GM06990 (cell line): ENCODE measurements at places on chromosomes 11 and 22.

- no peak for DNase-seq
Observed at GRCh38 chr11:14435717-14436512, 63.7 kb downstream of the COPB1 start.

DNA sequence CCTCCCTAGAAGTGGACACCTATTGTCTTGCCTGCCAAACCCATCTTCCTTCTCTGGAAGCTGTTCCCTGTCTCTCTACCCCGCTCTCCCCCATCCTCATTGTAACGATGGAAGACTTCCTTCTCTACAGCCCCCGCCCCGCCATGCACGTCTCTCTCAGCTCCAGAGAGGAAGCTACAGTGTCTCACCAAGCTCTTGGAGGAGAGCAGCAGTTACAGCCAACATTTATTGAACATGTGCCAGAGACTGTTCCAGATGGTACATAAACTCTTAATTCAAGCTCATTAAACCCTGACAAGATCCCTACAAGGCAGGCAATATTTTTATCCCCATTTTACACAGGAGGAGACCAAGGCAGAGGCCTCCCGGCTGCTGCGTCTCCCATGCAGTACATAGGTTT, 15.1 kb downstream of the MCHR1 start:
- no peak for DNase-seq

DNA sequence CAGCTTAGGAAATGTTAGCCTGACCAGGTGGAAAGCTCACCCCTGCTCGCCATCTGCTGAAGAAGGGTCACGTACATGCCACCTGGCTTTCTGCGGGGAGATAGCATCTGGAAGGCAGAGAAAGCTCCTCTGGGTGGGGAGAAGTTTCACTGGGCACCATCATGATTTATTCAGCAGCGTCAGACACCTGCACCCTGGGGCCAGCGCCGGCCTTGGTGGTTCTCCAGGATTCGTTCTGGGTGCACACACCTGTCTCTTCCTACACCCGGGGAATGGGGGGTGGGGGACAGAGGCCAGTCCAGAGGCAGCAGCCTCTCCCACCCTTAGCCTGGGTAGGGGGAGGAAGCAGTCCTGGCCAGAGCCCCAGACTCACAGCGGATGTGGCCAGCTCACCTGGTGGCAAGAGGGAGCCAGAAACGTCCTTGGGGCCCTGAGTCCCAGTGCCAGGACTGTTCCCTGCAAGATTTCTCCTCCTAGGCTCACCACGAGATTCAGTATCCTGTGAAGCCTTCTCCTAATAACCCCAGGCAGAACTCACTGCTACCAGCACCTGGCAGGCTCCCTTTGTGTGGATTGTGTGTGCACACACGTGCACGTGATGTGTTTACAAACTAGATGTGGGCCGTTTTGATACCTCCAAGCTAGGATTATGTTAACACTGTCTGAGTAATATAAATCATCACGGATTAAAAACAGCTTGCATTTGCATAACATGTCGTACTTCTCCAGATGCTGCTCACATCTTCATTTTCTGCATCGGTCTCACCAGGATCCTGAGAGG, 17.3 kb upstream of the RASD2 start:
- DNase-seq = no peak

DNA sequence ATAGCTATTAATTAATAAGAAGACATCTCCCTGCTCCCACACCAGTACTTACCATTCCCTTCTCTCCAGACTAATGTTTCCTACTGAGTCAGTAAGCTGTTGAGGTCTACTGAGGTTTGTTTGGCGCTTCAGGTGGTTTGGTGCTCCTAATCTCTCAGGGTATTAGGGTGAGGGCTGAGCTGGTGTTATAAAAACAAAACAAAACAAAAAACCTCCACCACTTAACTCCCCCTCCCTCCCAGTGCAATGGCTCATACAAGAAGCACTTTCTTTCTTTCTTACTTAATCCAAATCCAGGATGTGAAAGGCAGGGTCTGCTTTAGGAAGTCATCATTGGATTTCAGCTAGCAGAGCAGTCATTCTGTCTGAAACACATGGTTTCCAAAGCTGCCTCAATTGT, 15.3 kb downstream of the CSTPP1 start:
- no peak for DNase-seq

- DNase-seq = no peak
Observed at GRCh38 chr11:86949995-86950660, 5.1 kb downstream of the FZD4 start.

DNA sequence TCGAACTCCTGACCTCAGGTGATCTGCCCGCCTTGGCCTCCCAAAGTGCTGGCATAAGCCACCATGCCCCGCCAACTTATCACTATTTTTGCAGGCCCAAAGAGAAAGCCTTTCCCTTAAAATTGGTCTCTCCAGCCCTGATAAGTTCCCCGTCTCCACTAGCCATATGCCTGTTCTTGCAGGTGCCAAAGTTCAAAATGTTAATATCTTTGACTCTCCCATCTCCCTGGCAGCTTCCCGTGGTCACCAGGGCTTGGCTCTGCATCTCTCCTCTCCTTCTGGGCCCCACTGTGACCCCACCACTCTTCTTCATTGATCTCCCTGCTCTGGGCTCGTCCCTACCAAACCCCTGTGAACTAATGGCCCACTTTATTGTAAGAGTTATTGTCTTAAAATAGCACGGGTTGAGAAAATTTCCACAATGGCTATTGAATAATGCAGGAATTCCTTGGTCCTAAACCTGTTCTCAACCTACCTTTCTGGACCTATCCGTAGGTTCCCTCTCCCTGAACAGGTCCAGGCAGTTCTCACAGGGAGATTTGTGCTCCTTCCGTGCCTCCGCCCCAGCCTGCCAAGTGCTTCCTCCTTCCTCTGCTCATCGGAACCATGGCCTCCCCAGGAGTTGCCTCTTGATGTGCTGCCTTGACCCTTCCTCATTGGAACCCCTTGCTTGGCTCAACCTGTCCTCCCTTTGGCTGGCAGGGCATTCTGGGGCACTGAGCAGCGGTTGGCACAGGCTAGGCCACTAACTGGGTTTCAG, 147.5 kb downstream of the DSCAML1 start:
- no peak for DNase-seq

DNA sequence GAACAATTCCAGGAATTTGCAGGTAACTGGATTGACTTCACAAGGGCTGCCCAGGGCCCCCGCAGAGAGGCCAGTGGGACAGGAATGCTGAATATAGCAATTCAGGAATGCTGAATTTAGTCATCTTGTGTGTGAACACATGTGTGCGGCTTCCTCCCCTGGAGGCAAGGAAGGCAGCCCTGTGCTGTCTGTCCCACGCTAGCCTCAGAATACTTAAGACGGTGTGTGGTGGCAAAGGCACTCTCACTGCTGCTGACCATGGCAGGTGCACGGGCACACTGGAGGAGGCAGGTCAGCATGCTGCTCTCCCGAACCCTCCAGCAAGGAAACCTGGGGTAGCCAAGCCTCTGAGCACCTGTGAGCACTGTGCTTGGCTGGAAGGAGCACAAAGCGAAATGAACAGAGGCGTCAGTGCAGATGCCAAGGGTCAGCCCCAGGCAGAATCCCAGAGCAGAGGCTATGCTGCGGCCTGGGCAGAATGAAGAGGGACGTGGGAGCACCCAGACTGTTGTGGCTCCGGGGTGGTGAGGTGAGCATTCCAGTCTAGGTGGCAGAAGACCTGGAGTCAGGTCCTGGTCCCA, 2.7 kb downstream of the GNAZ start:
- no peak for DNase-seq

DNA sequence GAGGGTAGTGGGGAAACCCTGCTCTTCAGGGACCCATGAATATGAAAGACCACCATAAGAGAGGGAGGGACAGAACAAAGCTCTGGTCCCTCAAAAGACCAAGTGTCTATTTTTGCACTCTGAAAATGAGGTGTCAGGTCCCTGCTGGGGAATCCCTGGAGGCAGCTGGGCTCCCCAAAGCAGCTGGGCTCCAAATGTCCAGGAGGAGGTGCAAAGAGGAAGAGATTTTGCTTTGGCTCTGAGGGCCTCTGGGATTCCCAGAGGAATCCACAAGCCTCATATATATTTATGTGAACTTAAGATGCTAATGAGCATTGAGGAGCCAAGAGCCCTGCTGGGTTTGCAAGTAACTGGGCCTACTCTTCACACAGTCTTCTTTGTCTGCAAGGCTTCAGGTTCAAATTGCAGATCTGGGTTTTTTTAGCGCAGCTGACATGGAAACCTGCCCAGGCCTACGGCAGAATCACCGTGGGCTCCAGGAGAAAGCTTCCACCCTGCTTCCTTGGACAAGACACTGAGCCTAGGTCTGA, 26.0 kb downstream of the CLMP start:
- no peak for DNase-seq

DNA sequence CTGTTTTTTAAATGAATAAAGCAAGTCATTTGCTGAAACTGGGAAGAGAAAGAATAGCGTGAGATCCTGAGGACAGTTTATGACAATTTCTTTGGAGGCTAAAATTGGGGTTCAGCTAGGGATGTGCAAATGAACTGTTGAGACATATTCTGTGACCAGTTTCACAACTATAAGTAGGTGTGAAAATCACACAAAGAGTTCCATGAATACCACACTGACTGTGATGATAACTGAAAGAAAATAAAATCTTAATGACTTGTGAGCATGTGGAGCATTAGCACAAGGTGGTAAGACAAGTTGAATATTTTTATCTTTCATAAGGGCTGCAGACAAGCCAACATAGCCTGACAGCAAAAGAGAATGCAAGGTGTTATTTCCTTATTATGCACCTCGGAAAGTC, 61.1 kb upstream of the PDGFD start:
- no peak for DNase-seq

- no peak for DNase-seq
Observed at GRCh38 chr11:105377870-105378269, 232.0 kb upstream of the GRIA4 start.
